ENCODE measurements at places on chromosomes 3 and 15.

DNA sequence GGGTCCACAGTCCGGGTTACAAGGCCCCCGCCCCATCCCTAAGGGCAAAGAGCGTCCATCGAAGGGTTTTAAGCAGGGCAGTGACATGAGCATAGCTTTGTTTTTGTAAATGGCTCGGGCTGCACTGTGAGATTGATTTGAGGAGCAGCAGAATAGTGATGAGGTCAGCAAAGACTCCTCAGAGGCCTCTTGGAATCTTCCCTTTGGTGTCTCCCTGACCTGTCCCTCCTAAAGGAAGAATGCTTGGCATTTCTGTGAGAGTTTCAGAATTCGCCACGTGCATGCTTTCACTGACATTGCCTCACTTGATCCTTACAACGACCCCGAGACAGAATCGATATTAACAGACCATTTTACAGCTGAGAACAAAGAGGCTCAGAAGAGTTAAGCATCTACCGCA is 20.3 kb downstream of the LAMP3 start:
- no peaks in the 10 kb centered on the region for H3K4me1 ChIP-seq
- no peak overlapping the region for H3K4me3 ChIP-seq
- no peak for DNase-seq
- H3K27ac ChIP-seq, result no peak overlapping the region
- H3K36me3 ChIP-seq, result no peaks in the 10 kb centered on the region

DNA sequence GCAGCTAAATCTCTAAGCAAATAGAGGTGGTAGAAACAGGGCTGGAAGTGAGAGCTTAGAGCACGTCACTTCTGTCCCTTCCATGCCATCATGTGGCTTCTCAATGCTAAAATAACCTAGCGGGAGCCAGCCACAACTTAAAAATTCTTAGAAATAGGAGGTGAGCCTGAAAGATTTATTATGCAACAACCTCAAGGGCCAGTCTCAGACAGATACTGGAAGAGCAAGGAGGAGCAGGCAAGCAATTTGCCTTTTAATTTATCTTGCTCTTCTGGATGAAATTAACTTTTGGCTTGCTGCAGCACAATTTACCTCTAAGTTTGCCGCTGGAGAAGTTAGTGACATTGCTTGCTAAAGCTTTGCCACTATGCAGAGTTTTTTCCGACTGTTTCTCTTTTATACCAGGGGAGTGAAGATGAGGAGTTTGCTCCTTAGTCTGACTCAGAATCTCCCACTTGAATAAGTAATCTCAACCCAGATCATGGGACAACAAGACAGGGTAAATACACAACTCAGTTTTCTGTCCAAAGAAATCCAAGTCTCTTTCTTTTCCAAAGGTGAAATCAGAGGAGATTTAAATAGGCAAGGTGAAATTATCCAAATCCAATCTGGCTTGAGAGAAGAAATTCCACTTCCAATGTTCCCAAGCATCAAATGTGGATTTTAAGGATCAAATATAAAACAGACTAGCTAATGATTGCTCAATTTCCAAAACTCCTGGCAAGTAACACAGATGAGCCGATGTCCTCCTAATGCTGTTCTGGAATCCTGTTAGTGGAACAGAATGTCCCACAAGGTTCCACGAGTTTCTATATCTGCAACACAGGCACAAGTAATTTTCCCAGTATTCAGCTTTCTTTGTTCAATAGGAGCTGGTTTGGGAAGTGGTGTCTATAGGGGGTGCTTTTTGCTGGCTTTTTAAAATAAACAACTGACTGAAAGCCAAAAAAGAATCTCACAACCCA is 329.4 kb upstream of the RORA start:
- peaks cover 9% of the 10 kb centered on the region for H3K4me1 ChIP-seq
- DNase-seq, result no peak
- no peaks in the 10 kb centered on the region for H3K36me3 ChIP-seq
- no peak overlapping the region for H3K27ac ChIP-seq
- no peak overlapping the region for H3K4me3 ChIP-seq
- H3K27me3 ChIP-seq, result peaks cover 27% of the 10 kb centered on the region

- no peaks in the 10 kb centered on the region for H3K36me3 ChIP-seq
- no peak overlapping the region for H3K27ac ChIP-seq
- no peak for DNase-seq
These were observed 216.1 kb downstream of the WNT5A start for GRCh38 chr3:55270976-55271375.

DNA sequence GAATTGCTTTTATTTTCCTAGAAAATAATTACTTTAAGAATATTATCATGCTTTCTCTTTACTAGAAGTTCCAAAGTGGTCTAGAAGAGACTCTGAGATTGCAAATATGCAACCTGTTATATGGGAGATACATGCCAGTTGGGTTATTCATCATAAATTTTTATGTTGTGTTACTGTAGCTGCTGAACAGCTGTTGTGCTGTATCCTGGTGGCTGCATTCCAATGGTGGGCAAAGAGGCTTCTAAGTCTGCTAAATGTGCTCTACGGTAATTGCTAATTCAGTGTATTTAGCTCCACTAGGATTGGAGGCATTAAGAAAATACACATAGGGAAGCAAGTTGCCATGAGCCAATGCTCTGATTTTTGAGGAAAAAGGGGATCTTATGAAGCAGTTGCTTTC is 409.0 kb downstream of the TUSC7 start:
- H3K27ac ChIP-seq, result no peak overlapping the region
- DNase-seq, result no peak
- H3K4me3 ChIP-seq, result no peak overlapping the region

- H3K27me3 ChIP-seq, result no peaks in the 10 kb centered on the region
- H3K36me3 ChIP-seq, result peaks cover 28% of the 10 kb centered on the region
- no peak overlapping the region for H3K4me3 ChIP-seq
- H3K4me1 ChIP-seq, result peaks cover 5% of the 10 kb centered on the region
- no peak overlapping the region for H3K27ac ChIP-seq
- no peak for DNase-seq
These were observed 7.3 kb downstream of the RFT1 start for GRCh38 chr3:53122933-53123305.
